Naive B cell (primary cell): ENCODE measurements at places on chromosomes 2 and 18.

- DNase-seq, result no peak
These were observed 572.0 kb upstream of the LINC00305 start for GRCh38 chr18:64720781-64721464.

GRCh38 chr2:71801969-71802368, 345.7 kb downstream of the CYP26B1 start:
- DNase-seq, result no peak

DNA sequence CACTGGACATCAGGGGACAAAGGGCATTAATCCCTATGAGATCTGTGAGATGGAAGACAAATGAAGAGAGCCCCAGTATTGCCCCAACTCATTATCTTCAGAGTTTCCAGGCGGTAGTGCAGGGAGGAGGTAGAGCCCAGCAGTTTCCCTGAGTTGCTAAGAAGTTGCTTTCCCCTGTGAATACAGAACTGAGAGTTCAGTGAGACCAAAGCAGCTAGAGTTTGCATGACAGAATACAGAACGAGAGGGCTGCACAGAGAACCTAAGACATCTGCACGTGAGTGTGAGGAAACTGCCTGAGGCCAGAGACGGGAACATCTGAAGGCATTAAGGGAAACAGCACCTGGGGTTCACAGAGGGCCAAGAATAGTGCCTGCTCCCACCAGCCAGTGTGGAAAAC, 18.1 kb upstream of the PGAP1 start:
- DNase-seq, result no peak

GRCh38 chr2:30436859-30437435, 10.1 kb upstream of the LCLAT1 start:
- DNase-seq, result peak; percentile 57

DNA sequence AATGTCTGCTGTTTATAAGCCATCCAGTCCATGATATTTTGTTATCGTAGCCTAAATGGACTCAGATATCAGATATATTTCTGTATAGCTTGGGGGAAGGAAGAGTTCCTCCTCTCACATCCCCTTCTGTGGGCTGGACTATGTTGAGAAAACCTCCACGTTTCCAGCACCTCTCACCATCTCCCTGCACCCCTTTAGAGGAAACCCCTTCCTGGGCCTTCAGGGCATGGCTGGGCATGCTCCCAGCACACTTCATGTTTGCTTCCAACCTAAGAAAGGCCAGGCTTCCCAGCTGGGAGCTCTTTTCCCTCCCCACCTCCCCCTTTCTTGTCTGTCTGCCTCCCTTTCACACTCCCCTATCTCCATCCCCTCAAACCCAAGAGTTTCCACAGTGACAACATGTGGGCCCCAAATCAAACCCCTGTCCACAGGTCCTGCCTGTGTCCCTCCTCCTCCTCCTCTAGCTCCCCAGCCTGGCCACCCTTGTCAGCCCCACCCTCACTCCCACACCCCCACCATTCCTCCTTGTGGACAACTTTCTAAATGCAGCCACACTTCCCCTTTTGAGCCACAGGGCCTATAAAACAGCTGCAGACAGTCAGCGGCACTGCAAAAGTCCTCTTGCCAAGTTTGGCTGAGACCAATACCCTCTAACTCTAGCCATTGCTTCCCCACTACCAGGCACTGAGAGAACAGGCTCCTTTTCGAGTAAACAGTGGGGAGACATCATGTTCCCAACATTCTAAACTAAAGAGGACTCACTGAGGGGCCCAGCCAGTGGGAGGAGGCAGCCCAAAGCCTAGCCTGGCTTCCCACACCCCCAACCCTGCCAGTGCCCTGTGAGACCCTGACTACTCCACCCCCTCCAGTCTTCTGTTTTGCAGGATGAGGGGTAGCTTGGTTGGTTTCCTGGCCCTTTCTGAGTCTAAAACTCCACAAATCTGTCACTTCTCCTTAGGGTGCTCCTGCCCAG, 120.5 kb downstream of the ZFP36L2 start:
- peak; percentile 65 for DNase-seq

DNA sequence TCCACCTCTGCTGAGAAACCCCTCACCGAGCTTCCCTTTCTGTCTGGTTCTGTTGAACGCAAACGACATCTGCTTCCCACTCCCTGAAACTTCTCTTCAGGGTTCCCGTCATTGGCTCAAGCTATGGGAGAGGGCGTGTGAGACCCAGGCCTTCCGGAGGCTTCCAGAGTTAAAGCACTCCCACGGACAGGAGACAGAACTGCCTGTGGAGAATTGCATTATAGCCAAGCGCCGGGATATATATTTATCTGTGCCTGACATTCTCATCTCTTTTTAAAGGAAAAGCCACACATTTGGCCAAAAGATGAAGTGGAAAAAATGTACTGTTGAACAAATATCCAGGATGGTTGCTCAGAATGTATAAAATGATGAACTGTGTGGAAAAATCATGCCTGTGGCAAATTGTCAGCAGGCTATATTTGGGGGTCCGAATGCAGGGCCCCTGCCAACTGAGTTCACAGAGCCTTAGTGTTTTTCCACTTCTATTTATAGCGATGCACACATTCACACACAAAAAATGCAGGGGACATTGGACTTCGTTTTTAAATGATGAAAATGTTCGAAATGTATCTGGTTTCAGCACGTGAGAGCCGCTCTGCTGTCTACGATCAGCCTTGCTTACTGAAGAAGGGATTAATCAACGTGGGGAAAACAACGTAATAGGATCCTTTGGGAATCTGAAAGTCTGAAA, 59.5 kb downstream of the E2F6 start:
- no peak for DNase-seq

- no peak for DNase-seq
These were observed 64.4 kb downstream of the SP110 start for GRCh38 chr2:230155359-230155758.

- no peak for DNase-seq
These were observed 472.6 kb upstream of the NETO1 start for GRCh38 chr18:73340135-73340977.

GRCh38 chr2:109645412-109646184, 31.4 kb downstream of the SOWAHC start:
- DNase-seq, result no peak

GRCh38 chr2:203656522-203657287, 49.7 kb upstream of the CD28 start:
- DNase-seq, result peak; percentile 10

- no peak for DNase-seq
These were observed 3.0 kb upstream of the INPP1 start for GRCh38 chr2:190340369-190340768.

DNA sequence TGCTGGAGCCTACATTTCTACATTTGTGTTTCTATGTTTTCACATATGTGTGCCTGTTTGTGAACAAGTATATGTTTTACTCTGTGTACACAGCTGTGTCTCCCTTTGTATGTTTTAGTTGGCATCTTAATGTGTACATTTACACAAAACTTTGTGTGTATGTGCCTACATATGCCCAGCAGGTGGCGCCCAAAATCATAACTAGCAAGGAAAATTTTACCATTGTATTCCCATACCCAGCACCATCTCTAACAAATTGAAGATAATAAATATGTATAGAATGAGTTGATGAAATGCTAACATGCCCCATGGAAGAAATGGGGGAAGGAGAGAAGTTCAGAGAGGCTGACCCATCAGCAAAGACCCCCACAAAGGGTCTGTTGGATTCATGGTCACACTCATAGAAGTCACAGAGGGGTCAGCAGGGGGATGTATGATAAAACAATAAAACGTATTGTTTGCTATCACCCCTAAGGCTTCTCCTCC, 48.1 kb downstream of the PKDCC start:
- DNase-seq, result peak; percentile 62

- no peak for DNase-seq
These were observed 19.3 kb upstream of the PDE1A start for GRCh38 chr2:182446087-182446486.

- no peak for DNase-seq
These were observed 2.5 kb upstream of the DHRS9 start for GRCh38 chr2:169066897-169067296.

DNA sequence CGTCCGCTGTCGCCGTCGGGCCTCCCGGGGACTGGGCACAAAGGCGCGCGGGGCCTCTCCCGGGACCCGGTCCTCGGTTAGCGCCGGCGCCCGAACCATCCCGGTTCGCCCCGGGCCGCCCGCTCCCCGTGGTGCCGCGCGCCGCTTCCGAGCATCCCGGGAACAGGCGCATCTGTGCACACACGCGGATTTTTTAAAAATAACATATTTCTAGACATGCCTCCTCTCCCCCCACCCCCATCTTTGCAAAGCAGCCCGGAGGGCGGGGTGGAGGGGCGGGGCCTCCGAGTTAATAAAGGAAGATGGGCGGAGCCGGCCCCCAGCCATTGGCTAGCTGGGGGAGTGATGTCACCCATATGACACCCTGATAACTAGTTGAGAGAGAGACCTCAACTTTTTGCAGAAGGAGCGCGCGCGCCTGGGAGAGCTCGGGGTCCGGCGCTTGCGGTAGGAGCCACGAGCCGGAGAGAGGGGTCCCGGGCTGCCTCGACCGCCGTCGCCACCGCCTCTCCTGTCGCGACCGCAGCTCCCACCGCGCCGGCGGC, at the start of gene SOX11:
TSS of gene SOX11 (plus strand) at position 400 of the 545 bp plus-strand sequence. CDS start 338 bp downstream, outside the sequence.
- no peak for DNase-seq

- no peak for DNase-seq
These were observed 1173.6 kb upstream of the CHAC2 start for GRCh38 chr2:52594026-52594425.

GRCh38 chr18:543447-544078, 36.6 kb upstream of the CETN1 start:
- no peak for DNase-seq

GRCh38 chr2:177161741-177162460, 50.7 kb upstream of the HNRNPA3 start:
- DNase-seq, result peak; percentile 24

- no peak for DNase-seq
These were observed 39.2 kb upstream of the ACTR3 start for GRCh38 chr2:113850687-113851086.

DNA sequence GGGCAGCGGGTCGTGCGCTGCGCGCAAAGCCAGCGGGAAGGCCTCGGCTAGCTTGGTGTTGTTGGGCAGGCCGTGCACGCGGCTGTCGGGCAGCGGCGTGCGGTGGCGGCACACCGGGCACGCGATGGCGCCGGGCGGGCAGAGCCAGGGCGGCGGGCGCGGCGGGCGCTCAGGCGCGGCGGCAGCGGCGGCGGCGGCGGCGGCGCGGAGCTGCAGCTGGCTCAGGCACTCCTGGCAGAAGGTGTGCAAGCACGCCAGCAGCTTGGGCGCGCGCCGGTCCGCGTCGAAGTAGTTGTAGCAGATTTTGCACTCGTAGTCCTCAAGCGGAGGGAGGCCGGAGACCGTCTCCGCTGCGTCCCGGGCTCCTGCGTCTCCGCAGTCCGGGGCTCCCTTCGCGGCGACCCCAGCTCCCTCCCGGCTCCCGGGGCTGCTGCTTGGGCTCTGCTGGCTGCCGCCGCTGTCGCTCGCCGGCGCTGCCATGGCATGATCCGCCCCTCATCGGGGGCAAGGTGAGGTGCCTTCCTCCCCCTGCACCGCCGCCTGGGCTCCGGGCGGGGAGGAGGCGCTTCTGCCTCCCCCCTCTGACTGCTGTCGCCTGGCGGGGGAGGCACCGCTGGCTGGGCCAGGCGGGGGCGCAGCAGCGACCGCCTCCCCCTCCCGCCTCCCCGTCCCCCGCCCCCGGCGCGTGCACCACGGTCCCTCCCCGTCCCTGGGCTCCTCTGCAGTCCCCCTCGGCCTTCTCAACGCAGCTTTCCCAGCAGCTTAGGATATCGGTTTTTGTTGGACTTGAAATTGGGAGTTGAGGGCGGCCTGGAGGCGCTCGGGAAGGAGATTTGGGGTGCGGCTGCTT, 21.0 kb upstream of the PAX3 start:
- DNase-seq, result no peak

DNA sequence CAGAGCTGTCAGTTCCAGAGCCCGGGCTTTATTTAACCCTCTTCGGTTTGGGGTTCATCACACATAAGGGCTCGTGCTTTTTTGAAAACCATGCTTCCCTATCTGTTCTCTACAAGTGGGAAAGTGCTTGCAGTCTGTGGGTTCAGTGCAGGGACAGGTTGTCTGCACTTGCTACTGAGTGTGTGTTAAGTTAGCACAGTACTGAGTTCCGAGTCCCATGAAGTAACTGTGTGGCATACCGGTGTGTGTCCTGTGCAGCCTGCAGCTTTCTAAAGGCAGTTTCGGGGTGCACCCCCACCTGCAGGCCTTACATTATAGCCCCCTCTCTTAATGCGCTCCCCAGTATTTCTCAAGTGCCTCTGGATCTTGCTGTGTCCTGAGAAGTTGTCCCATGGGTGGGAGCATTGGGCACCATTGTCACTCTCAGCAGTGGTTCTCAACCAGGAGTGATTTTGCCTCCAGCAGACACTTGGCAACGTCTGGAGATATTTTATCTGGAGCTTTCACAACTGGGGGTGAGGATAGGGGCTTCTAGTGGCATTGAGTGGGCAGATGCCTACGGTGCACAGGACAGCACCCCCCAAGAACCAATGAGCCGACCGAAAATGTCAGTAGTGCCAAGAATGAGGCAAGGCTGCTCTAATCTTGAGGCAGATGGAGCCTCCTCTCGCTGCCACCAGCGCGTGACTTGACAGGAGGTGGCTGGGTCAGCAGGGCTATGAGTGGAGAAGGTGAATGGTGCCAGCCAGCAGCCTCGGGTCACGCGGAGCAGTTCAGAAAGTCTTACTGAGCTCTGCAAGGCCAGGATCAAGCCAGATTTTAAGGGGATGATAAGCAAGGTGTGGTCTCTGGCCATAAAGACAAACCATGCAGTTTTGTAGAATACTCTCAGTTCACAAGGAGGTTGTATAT, 152.2 kb downstream of the SMAD7 start:
- DNase-seq, result no peak

- DNase-seq, result no peak
These were observed 27.4 kb upstream of the IL1RL1 start for GRCh38 chr2:102283996-102284395.

- no peak for DNase-seq
These were observed 10.5 kb upstream of the IKZF2 start for GRCh38 chr2:213161759-213162515.

GRCh38 chr2:127872354-127872753, 13.4 kb downstream of the AMMECR1L start:
- no peak for DNase-seq

DNA sequence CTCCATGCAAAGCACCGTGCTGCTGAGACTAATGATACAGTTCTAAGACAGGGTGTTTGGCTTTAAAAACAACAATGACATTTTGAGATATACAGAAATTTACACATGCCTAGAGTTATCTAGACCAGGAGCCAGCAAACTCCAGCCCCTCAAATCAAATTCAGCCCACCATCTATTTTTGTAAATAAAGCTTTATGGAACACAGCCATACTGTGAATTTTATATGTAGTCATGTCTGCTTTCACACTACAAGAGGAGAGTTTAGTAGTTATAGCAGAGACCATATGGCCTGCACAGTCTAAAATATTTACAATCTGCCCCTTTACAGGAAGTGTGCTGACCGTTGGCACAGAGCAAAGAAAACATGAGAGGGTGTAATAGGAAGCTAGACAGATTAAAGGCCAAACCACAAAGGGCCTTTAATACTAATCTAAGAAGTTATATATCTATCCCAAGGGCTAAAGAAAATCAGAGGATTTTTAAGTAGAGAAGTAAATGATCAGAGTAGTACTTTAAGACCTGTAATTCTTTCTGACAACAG, 39.4 kb downstream of the NBAS start:
- no peak for DNase-seq

- no peak for DNase-seq
These were observed 1.7 kb upstream of the MYO3B start for GRCh38 chr2:170176212-170176611.

- no peak for DNase-seq
These were observed 176.9 kb downstream of the DIS3L2 start for GRCh38 chr2:232138441-232138840.
